ENCODE measurements at places on chromosomes 2 and 18. TPM values are rescaled to one million over a fixed set of nuclear protein-coding genes. Genes with fewer than 3 reads are reported as not detected.

The IGFBP5 gene
- 10.0 TPM for total RNA-seq

The GMCL1 gene
- 15.1 TPM for total RNA-seq

The D2HGDH gene
- total RNA-seq, result 131 TPM

The ALS2 gene
- total RNA-seq, result 27.2 TPM

The PMAIP1 gene
- 16.5 TPM for total RNA-seq

- DNase-seq, result no peak
Observed at GRCh38 chr2:169131587-169132512, 62.5 kb downstream of the DHRS9 start.

GRCh38 chr2:20326163-20326780, 24.4 kb downstream of the PUM2 start:
- no peak for DNase-seq

DNA sequence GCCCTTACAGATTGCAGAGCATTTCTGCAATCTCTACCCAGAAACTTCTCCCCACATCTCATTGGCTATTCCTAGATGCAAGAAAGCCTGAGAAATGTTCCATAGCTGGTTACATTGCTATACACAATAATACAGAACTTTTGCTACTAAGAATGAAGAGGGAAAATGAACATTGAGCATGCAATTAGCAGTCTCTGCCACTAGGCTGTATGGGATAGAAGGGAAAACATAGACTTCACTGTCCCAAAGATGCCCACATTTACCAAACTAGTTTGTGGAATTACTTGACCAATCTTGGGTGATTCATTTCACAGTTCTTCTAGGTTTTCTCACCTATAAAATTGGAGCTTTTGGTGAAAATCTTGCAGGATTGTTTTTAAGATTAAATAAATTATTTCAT, 265.7 kb upstream of the NT5C1B start:
- DNase-seq, result no peak

DNA sequence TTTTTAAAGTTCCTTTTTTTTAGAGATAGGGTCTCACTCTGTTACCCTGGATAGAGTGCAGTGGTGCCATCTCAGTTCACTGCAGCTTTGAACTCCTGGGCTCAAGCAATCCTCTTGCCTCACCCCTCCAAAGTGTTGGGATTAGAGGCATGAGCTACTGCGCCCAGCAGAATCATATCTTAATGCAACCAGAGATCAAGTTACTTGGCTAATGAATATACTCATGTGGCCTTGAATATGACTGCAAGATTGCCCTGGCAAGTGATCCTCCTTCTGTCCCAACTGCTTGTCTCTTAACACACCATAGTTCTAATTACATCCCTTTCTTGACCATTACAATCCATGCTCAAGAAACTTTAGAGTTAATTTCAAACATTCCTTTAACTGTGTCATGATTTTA, 133.5 kb downstream of the SRBD1 start:
- no peak for DNase-seq

DNA sequence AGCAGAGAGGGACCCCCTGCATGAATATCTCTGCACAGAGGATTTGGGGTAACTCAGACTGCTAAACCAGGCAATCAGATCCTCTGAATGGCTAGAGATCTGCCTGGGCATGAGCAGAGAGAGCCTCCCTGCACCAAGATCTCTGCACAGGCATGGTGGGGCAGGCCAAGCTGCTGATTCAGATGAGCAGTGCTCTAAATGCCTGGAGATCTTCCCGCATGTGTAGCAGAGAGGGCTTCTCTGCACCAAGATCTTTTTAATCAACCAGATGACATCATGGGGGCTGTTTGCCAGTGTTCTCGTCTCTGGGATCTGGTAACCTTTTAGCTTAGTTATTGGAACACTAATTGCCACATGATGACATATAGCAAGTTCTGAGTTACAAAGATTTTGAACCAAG, 301.3 kb upstream of the GALNT5 start:
- no peak for DNase-seq

DNA sequence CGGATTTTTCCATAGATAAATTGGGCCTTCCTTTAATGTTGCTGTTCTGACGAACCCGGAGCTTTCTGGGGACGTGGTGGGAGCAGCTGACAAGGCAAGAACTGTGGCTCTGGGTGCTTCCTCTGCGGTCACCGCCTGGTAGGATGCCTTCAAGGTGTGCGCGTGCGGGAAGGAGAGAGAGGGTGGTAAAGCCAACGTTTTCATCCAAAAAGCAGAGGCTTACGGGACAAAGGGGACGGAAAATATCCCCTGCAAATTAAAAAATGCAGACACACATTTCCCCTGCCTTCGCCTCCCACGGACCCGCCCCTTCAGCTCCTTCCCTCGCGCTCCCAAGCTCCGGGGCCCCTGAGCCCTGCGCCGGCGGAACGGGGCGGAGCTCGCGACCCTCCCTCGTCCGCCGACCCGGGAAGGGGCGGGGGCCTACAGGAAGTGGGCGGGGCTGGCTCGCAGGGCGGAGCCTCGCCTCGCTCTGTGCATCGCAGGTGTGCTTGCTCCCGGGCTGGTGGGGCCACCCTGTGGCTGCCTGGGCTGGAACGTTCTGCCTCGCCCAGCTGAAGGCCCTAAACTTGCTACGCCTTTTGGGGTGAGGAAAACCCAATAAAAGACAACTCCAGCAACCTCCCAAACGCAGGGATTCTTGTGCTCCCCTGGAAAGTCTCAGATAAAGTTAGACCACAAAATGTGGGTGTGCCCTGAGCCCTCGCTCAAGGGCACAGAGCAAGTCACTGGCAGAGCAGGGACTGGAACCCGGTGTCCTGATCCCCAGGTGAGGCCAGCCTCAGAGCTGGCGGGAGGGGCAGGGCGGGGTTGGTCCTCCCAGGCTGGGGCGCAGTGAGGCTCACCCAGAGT, 25.4 kb upstream of the SLC66A3 start:
- peak; percentile 73 for DNase-seq

- no peak for DNase-seq
Observed at GRCh38 chr2:10126632-10127026, 4.1 kb downstream of the RRM2 start.

- no peak for DNase-seq
Observed at GRCh38 chr18:59549503-59550173, 147.6 kb downstream of the CCBE1 start.

DNA sequence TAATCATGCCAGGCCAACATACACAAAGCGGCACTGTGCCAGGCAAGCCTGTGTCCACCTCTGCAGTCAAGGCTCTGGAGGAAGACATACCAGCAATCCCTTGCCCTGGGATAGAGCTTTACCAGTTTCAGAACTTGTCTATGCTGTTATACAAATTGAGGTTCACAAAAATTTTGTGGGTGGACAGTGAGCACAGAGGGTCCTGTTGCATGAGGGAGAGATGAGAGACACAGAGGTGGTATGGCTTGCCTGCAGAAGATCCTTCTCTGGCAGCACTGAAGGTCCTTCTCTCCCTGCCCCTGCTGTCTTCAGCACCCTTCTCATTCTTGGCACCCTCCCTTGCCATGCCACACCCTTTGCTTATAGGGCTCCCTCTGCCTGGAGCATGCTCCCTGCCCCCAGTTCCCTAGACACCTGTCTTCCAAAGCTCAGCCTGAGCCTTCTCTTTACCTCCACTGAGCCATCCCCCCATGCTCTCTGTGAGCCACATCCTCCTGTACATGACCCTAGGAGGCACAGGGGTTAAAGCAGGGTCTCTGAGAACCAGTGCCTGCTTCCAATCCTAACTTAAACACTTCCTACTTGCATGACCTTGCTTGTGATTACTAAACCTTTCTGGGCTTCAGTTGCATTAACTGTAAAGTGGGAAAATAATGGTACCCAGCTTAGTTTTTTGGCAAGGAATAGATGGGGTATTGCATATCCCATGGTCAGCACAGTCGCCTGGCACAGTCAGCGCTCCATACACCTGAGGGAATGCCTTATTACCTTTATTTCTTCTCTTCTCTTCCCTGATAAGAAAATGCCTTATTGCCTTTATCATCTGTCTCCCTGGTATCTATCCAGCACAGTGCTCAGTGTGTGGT, 857 bp downstream of the FABP1 start:
- no peak for DNase-seq

DNA sequence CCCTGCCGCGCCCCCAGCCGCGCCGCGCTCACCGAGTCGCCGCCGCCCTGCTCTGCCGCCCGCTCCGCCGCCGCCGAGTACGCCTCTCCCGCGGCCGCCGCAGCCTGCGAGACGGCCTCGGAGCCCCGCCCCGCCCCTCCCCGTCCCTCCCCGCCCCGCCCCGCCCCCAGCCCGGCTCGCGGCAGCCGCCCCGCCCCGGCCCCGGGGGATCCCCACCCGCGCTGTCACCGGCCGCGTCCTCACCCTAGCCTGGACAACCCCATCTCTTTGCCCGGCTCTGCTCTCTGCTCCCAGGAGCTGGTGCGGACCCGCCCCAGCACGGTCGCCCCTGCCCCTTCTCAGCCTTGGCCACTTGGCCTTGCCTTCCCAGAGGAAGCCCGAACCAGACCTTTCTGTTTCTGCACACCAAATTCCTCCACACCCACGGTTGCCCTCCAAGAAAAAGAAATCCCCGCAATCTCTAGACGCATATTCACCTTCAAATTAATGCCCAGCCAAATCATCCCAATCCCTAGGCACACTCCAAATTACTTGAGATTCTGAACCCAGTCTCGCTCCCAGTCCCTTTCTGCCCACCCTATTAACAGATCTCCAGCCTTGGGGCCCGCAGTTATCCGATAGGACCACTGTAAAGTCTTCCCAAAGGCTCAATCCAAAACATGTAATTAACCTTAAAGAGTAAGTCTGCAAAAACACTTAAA, at the start of gene CYRIA:
Gene CYRIA, minus strand, starts transcription at position 87 of the 701 bp plus-strand sequence. CDS start 77,715 bp downstream, outside the sequence.
- DNase-seq, result peak; percentile 50

DNA sequence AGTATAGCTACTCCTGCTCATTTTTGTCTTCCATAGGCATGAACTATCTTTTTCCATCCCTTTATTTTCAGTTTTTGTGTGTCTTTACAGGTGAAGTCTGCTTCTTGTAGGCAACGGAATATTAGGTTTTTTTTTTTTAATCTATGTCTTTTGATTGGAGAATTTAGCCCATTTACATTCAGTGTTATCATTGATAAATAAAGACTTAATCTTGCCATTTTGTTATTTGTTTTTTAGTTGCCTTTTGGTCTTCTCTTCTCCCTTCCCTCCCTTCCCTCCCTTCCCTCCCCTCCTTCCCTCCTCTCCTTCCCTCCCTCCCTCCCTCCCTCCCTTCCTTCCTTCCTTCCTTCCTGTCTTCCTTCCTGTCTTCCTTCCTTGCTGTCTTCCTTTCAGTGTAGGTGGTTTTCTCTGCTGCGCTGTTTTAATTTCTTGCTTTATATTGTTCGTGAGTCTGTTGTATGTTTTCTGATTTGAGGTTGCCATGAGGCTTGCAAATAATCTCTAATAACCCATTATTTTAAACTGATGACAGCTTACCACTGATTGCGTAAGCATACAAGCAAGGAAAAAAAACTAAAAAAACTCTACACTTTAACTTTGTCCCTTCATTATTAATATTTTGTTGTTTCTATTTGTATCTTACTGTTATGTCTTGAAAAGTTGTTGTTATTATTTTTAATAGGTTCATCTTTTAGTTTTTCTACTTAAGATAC, 353.8 kb downstream of the PARD3B start:
- DNase-seq, result no peak

GRCh38 chr18:23133860-23134779, 1.2 kb upstream of the CABLES1 start:
- DNase-seq, result peak; percentile 78

- DNase-seq, result peak; percentile 16
Observed at GRCh38 chr2:164542581-164543021, 78.7 kb downstream of the GRB14 start.

DNA sequence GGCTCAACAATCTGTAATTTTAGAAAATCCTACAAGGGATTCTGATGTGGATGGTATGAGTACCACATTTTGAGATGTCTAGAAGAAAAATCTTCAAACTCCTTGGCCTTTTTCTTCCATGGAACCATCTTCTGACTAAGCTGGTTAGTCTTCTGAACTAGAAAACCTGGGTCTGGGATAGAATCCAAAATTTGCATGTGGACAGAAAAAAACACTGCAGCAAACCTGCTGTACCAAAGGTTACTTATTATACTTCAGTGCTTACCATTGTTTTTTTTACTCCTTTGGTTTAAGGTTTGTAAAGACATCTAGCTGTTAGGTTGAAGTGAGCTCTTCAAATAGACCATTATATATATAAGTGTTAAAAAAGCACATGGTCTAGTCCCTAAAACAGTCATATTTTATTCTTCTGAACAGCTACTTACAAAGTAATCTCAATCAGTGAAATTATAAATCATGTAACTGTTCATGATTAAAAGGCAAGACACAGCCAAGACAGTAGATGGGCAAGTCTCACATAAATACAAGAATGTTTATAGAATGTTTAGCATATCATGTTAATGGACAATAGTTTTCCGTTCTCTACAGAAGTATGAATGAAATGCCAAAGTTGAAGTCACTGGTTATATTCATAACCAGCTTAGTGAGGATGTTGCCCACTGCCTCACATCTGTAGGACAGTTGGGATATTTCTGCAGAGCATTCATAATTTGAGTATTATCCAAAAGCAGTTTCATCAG, 85.5 kb downstream of the ORC4 start:
- DNase-seq, result no peak

GRCh38 chr2:1060987-1061386, 110.3 kb downstream of the SNTG2 start:
- DNase-seq, result no peak

DNA sequence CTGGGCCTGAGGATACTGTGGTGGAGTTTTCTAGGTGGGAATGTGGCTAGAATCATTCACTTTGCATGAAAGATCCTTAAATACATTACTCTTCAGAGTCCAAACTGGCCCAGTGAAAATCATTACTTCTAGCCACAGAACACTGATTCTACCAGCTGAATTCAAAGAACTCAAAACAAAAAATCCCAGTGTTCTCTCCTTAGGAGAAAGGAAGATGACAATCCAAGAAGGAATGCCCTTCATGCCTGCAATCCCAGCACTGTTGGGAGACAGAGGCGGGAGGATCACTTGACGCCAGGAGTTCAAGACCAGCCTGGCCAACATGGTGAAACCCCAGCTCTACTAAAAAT, 35.2 kb downstream of the FAM228A start:
- no peak for DNase-seq

GRCh38 chr2:212638694-212639093, 100.1 kb upstream of the ERBB4 start:
- no peak for DNase-seq

DNA sequence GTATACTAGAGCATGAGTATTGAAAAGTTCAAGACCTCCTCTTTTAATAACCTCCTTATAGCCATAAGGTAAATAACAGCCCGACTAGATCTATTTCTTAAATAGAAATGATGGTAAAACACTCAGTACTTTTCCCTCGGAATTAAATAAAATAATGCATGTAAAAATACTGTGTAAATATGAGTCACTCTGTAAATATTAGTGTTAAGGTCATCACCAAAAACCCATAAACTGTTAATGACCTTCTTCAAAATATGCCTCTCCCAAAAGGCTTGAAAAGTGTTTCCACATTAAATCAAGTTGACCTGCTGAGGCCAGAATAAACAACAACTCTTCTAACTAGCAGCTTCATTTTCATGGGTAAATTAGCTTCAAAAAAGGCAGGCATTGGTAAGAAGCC, 25.3 kb upstream of the BZW1 start:
- DNase-seq, result peak; percentile 91

- DNase-seq, result no peak
Observed at GRCh38 chr2:134399096-134399495, 145.2 kb downstream of the MGAT5 start.

DNA sequence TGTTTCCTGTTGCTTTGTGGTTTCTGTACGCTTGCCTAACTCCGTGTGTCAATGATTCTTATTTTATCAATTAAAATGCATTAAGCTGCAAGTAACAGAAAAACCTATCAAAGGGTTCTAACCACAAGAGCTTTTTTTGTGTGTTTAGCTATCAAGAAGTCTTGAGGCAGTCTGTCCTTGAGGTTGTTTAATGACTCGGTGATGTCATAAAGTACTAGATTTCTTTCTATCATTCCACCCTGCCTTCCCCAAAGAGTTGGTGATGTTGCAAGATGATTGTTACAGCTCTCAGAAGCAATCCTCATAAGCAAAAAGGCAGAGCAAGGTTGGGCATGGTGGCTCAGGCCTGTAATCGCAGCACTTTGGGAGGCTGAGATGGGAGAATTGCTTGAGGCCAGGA, 51.9 kb upstream of the SPTBN1 start:
- DNase-seq, result no peak

Measured in PC-9 (cell line).